Right hindlimb (tissue), 1 donor: ENCODE measurements at places on chromosomes 1 and 21.

DNA sequence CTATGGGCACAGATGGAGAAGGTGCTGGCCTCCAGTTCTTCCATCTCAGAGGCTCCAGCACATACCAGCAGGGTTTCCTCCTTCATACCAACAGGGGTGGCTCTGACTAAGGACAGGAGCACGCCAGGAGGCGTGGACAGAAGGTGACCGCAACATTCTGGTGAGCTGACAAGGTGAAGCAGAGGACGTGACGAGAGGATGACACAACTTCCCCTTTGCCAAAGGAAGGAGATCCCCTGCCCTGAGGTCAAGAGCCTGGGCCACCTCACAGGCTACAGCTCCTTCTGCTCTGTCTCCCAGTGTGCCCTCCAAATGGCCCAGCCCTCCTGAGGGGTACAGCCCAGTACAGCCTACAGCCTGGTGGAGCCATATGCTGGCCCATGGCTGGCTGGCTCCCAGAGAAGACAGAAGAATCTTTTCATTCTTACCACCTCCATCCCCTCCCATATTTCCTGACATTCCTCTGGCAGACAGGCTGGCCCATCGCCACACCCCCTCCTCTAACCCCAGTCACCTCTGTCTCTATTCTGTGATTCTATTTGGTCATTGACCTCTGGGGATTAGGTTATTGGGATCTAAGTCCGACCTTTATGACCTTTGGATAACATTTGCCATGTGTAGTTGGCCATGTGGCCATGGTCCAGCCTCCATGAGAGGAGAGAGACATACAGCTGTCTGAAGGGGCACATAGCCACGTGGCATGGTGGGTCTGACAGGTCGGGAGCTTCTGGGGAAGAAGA, 5.1 kb upstream of the LAMB3 start:
- no peak for DNase-seq

DNA sequence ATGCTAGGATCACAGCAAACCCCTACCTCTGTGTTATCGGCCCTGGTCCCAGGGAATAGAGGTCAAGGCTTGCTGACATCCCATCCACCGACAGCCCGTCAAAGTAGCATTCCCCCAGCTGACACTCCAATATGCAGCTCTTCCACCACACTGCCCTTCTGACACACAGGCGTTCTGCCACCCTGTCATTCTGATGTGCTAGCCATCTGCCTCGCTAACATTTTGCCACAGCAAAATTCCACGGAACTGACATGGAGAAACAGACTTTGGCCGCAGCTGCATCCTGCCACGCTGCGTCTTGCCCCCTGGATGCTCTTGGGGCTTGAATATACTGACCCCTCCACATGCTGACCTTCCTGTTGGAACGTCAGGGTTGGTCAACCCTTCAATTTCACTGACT, 163.2 kb upstream of the CSF3R start:
- no peak for DNase-seq

DNA sequence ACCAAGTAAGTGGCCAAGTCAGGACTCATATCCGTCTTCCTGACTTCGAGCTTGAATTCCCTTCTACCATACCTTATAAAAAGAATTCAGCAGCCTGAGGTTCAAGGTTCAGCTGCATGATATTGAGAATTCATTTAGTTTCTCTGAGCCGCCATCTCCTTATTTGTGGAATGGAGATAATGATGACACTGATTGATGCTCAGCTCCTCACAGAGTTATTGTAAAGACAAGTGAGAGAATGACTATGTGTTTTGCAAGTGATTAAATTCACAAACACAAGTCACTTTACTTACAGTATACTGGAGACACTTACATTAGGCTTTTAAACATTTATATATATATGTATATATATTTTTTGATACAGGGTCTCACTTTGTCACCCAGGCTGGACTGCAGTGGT, 39.8 kb upstream of the SCAF4 start:
- no peak for DNase-seq

GRCh38 chr1:162107911-162108310, 38.4 kb downstream of the NOS1AP start:
- DNase-seq = no peak

- no peak for DNase-seq
These were observed 48.5 kb upstream of the FBXO28 start for GRCh38 chr1:224065455-224065854.

DNA sequence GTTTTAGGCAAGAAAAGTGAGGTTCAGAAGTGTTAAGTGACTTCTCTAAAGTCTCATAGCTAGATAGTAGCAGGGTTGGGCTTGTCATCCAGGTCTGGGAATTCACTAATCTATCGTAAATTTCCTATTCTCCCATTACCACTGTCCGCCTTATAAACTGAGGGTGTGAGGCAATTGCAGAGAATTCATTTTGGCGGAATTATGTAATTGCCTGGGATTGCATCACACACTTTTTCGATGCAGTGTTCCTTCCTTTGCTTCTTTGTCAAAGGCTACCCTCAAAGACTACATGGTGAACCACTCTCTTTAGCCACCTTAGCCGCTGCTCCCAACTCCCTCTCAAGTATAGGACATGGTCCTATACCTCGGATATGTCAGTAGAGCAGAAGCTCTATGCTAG, 19.1 kb downstream of the SELP start:
- DNase-seq = no peak

DNA sequence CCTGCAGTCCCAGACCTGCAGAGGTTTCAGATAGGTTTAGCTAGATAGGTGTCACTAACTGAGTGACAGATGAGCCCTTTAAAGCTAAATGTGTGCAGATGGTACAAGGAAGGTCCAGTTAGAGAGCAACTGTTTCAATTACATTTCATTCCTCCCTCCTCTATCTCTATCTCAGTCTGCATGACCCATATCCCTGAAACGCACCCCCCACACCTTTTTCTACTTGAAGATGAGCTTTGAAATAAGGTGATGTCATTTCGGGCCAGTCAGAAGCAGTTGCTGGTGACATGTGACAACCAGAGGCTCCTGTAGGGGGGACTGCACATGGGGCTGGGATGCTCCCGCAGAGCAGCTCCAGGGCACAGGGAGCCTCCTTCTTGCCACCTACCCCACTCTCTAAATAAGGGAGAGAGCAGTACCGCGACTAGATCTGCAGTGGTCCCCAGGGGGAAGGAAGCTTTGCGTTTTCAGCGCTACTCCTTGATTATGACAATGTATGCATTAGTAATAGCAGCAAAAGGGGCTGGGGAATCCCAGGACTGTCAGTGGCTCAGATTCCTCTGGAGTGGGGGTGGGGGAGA, 4.3 kb downstream of the ATP8B2 start:
- DNase-seq = no peak

- DNase-seq = no peak
These were observed 6.4 kb upstream of the TNNI1 start for GRCh38 chr1:201427963-201428362.

DNA sequence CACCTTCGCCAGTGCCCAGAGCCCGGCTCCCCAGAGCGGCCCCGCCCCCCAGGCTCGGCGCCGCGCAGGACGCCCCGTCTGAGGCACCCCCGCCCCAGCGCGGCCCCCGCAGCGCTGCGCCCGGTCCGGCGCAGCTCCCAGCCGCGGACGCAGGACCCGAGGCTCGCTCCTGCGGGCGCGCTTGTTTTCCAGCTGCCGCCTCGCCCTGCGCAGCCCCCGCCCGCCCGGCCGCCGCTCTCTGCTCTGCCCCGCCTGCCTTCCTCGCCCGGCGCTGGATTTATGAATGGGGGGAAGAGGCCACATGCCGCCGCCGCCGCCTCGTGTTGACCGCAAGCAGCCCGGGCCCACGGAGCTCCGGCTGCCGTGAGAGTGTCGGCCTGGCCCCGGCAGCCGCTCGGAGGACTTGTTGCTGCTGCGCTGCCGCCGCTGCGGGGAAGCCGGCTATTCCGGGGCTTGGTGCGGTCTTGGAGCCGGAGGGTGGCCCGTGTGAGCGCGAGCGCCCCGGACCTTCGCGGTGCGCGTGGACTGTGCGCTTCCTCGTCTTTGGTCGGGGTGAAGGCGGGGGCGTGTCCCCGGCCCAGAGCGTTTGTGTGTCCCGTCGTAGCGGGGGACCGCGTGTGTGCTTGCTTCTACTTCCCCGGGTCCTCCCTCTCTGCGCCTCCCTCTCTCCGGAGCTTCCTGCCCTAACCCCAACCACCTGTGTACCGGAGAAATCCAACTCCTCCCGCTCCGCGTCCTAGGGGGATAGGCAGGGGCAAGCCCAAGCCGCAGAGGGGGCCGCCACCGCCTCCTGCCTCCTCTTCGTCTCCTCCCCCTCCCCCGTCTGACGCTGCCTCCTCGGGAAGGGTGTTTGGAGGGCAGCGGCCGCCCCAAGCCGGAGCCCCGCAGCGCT, 736 bp downstream of the KCNC4 start:
- DNase-seq = peak; percentile 51

GRCh38 chr1:150093805-150094204, 26.2 kb downstream of the VPS45 start:
- no peak for DNase-seq

DNA sequence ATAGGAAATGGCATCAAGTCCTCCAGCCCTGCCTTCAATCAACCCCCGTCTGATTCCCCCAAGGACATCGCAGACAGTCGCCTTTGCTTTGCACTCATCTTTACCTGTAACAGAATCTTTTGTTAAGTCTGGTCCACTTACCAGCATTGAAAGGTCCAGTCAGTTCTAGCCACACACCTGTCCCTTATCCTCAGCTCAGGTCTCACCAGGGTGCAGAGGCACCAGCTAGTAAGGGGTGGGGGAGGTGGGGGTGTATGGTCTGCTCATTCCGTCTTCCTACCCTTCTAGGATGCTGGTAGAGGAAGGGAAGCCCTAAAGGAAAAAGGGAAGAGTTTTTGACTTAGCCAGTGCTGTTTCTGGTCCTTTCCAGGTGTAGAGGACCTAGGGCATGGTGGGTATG, 427.7 kb downstream of the MATN1 start:
- no peak for DNase-seq

GRCh38 chr21:45640001-45640887, 3.3 kb upstream of the PCBP3 start:
- DNase-seq = no peak

GRCh38 chr1:35184495-35185199, 8.3 kb downstream of the SFPQ start:
- no peak for DNase-seq

DNA sequence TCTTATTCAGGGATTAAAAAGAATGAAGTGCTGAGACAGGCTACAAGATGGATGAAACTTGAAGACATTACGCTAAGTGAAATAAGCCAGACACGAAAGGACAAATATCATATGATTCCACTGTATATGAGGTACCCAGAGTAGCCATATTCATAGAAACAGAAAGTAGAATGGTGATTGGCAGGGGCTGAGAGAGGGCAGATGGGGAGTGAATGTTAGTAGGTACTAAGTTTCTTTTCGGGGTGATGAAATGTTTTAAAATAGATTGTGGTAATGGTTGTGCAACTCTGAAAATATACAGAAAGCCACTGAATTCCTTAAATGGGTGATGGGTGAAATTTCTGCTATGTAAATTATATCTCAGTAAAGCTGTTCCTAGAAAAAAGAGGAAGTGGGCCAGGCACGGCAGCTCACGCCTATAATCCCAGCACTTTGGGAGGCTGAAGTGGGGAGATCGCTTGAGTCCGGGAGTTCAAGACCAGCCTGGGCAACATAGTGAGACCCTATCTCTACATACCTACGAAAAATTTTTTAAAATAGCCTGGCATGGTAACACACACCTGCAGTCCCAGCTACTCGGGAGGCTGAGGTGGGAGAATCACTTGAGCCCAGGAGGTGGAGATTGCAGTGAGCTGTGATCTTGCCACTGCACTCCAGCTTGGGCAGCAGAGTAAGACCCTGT, 15.9 kb downstream of the SLC27A3 start:
- peak; percentile 22 for DNase-seq

- DNase-seq = no peak
These were observed 18.7 kb upstream of the F5 start for GRCh38 chr1:169604781-169605560.

- no peak for DNase-seq
These were observed 64.9 kb upstream of the LMO4 start for GRCh38 chr1:87263785-87264184.

GRCh38 chr1:22490309-22490708, 38.7 kb downstream of the ZBTB40 start:
- no peak for DNase-seq

DNA sequence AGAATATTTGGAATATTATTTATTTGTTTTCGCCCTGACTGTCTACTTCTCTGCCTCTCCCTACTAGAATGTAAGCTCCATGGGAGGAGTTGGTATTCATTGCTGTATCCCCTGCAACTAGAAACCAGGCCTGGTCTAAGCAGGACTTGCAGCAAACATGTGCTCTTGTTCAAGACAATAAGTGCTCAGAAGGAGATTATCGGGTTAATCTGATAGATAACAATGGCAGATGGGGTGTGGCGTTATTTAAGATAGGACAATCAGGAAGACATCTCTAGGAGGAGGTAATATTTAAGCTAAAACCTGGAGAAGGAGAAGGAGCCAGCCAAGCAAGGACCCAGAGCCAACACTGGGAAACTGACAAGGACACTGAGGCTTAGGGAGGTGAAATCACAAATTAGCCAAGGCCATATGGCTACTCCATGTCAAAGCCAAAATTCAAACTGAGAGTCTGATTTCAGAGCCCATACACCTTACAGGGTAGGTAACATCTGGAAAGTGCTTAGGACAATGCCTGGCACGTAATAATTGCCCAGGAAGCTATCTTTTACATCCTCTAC, 41.5 kb downstream of the STYXL2 start:
- no peak for DNase-seq

DNA sequence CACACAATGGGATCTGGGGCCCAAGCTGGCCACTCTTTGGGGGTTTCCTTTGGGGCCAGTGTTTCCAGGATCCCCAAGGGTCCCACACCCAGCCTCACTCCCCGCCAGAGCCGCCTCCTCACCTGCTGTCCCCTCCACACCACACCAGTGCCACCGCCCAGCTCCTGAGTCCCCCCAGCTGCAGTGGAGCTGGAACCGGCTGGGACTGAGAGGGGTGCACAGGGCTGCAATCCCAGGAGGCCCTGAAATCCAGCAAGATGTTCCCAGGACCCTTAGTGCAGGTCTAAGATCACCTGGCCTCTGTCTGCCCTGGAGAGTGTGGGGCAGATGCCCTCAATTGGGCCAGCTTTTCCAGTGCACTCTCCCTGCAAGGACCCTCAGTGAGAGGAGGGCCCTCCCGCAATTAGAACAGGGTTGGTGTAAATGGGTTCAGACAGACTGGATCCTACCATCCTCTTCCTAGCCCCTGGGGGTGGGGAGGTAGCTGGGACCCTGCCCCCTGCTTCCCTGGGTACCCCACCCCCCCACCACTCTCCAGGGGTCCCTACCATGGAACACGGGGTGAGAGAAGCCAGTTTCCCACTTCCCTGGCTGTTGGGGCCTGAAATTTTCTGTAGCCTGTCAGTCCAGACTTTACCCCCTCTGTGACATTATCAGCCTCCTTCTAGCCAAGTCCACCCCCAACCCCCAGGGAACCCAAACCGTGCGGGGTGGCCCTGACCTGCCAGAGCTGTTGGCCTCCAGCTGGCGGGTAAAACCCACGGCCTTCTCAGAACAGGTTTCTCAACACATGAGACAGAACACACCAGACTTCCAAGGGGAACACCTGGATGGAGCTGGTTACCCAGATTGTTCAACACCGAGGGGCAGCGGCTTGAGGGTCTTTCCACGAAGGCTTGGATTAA, 7.0 kb downstream of the KRTAP10-12 start:
- DNase-seq = no peak
